ENCODE measurements at places on chromosomes 1 and 21.

DNA sequence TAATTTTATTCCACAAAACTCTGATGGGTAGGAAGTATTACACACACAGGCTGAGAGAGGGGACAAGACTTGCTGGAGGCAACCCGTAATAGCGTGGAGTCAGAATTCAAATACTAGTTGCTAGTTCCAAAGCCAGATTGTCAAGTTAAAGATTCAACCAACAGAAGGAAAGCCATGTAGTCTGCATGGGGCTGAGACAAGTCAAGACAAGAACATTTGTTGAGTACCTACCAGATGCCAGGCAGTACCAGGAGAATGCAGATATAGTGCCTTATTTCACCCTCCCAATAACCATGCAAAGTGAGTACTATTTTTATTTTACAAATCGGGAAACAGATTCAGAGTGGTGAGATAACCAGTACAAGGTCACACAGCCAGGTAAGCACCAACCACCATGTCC lies 110.4 kb upstream of the SPATA6 start:
- no peak for DNase-seq

GRCh38 chr1:53073287-53073686 lies 11.3 kb downstream of the PODN start:
- DNase-seq: no peak

GRCh38 chr1:198079432-198079951 lies 77.3 kb upstream of the NEK7 start:
- DNase-seq: no peak

DNA sequence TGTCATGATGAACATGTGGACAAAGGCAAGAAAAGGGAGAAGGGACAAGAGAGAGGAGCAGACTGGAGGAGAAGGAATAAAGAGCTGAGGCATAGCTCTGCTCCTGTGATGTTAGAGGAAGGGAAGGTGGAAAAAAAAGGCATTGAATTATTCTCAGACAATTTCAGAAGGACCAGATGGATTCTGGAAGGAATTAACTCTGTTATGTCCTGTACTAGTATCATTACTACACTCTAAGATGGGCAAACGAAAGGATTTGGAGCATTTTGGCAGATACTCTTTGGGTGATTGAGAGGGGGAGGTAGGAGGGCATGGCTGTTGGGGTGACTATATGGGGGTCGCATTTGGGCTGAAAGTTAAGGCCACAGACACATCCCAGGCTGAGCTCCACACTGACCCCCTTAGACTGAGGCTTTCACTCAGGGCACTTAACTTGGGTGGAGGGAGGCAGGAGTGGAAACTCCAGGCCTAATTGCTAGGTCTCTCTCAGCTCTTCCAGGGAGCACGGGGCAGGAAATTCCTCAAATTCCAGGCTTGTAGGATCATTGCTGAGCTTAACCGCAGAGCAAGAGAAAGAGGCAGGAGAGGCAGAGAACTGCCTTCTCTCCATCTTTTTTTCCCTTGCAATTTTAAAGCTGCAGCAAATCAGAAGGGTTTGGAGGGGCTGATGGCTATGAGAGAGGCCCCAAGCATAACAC lies 25.9 kb downstream of the KIRREL1 start:
- DNase-seq: peak; percentile 92

- no peak for DNase-seq
These were observed 2.3 kb downstream of the PIK3R3 start for GRCh38 chr1:46130121-46130520.

DNA sequence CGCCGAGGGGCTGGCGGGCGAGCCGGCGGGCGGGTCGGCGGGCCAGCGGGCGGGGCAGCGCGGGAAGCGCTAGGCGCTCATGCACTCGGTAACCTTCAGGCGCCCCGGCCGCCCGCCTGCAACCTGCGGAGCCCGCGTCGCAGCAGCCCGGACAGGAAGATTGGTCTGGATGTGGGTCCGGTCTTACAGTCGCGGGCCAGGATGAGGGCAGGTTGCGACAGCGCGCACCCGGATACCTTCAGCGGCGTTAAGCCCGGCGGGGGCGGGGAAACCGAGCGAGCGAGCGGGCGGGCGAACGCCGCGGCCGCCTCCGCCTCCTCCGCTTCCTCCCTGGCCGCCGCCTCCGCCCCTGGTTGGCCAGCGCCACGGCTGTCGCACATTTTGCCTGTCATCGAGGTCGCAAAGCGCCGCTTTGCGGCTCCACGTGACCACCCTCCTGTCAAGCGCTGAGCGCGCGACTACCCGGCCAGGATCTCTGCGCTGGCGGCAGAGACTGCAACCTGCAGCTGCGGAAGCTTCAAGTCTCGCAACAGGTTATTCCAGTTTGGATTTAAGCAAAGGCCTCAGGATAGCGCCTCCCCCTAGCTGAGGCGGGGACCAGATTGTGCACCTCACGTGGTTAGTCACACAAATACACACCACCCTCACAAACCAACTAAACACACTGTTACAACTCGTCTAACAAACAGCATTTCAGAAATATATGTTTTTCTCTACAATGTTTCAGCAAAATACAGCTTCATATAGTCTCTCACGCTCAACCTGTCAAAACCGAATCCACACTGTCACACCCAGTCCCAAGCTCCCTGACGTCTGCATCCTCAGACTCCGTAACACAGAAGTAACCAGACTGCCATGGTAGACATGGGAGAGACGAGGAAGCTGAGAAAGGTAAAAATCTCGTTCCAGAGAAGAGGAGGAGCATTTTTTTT lies at the start of gene FAF1:
TSS of gene FAF1 (minus strand) at position 355 of the 932 bp plus-strand sequence. CDS start 456 bp downstream, outside the sequence.
- DNase-seq: peak; percentile 98
